HS-5 (cell line): ENCODE measurements at places on chromosomes 5 and 9.

- DNase-seq: no peak
Observed at GRCh38 chr5:1276930-1277329, 17.9 kb downstream of the TERT start.

DNA sequence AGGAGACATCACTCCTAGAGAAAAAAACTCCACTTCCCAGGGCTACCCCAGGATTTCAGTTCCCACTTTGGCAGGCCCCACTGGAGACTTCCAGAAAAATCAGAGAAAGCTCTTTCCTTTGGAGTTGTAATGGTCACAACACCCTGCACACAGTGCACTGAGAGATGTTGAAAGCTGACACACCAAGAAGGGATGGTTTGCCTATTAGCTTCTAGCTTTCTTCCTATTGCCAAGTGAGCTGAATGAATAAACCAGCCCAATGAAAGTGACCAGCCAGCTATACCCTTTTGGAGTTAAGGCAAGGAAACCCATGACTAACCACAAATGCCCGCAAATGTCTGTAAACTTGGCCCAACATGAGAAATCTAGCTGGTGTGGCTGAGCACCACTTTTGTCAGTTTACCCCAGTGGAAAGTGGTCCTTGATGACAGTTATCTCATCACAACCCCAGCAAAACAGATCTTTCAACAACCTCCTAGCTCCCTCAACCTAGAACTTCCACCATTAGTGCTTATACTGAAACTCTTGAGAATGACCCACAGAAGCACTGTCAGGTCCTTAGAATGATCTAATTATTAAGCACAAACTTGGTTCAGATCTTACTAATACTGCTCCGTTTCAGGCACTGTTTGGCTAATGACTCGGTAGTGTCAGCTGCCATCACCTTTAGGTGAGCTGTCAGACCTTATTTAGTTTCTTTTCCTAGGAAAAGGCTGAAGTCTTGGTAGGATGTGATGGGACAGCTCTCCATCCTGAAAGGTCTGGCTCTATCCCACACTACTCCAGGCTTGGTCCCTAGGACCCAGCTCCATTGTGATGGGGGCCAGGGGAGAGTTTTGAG, 11.2 kb downstream of the IRF1 start:
- DNase-seq: no peak

GRCh38 chr5:124157320-124157719, 589.1 kb downstream of the ZNF608 start:
- no peak for DNase-seq

GRCh38 chr9:120242116-120242811, 337.7 kb downstream of the CDK5RAP2 start:
- no peak for DNase-seq

- no peak for DNase-seq
Observed at GRCh38 chr9:112315331-112316257, 17.8 kb downstream of the PTBP3 start.

DNA sequence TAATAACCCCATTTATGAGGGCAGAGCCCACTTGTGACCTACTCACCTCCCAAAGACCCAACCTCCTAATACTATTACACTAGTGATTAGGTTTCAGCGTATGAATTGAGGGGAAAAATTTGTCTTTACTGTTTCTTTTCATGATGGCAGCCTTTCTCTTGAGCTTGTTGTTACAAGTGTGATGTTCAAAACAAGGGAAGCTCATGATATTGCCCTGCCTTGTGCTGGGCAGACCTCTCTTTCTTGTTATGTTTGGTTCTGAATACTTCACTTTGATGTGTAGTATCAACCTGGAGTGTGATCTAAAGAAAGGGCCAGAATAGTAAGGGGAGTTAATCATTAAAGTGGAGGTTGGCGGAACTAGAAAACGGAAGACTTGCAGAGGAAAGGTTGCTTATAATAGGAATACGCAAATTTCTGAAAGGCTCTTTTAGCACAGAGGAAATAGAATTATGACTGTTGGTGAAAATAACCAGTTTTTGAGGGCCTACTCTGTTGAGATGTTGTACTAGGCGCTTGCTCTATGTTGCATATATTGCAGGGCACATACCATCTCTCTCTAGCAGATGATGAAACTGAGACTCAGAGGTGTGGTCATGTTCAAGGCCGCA, 68.2 kb downstream of the MELK start:
- DNase-seq: no peak

- no peak for DNase-seq
Observed at GRCh38 chr5:25451294-25451693, 806.5 kb upstream of the CDH10 start.

DNA sequence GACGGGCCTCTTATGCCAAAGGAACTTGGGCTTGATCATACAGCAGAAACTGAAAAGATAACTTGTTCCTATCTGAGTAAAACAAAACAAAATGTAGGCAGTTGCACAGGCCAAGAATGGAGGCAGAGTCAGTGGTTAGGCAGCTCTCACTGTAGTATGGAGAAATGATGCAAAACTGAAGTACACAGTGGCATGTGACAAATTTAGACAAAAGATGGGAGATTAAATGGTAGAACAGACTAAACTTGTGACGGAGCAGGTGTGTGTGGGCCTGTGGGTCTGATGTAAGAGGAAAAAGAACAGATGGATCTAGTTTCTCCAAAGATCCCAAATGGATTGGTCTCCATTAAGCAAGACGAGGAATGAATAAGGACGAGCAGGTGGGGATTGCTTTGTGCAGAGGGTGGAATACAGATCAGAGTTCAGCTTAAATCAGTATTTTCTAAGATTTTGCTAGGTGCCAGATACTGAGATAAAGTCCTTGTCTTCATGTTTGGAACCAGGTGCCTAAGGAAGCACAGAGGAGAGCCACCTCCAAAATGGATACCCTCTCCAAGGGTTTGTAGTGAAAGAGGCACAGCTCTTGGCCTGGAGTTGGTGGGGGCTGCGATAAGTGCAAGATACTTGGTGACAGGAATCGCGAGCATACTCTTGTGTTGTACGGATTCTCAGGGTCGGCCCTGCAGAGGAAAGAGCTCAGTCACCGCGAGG, 722 bp upstream of the DCP2 start:
- no peak for DNase-seq
